ENCODE measurements at places on chromosomes 2 and 18.
A peak's percentile ranks its signal among the peaks of the same experiment; 100 is the strongest.

GRCh38 chr2:78383576-78383975 is 641.9 kb upstream of the REG3G start:
- DNase-seq, result no peak

DNA sequence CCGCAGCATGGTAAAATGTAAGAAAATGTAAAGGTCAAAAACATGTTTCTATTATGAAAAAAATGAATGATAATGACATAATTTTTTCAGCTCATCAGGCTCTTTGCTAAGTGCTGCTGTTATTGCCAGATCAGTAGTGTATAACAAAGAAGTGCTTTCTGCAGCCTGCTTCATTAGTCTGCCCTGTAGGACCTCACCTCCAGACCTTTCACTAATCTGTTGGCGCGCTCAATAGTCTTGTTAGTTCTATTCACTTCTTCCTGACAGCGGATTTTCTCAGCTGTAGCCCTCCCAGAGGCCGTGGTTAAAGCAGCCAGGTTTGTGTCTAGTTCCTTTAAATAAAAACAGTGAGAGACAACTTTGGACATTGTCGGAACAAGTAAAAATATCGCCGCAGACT is 97.7 kb downstream of the CDCA7 start:
- no peak for DNase-seq

GRCh38 chr18:6921571-6921970 is 192.1 kb downstream of the ARHGAP28 start:
- no peak for DNase-seq

GRCh38 chr18:26540043-26540628 is 8.2 kb downstream of the KCTD1 start:
- DNase-seq, result no peak

- no peak for DNase-seq
Measured at GRCh38 chr2:212473211-212473610, 65.4 kb downstream of the ERBB4 start.

GRCh38 chr2:227462462-227462951 is 9.4 kb upstream of the AGFG1 start:
- DNase-seq, result peak; percentile 66

GRCh38 chr2:132438691-132439090 is 22.1 kb downstream of the GPR39 start:
- no peak for DNase-seq
